ENCODE measurements at places on chromosomes 5 and 9.

DNA sequence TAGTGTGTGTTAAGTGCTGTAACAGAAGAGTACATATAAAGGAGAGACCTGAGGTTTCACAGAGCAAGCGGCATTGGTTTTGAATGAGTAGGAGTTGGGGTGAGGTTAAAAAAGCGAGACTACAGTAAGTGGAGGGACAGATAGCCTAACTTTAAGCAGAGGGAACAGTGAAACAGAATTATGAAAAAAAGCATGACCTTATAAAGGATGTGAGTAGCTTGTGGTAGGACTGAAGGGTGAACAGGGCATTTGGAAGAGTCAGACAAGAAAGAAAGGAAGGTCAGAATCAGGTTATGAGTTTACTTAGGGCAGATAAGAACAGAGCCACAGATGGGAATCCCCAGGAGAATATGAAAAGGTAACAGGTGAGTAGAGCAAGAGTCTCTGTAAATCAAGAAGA is 22.5 kb downstream of the MSANTD3 start:
- no peak for DNase-seq

- no peak for DNase-seq
These were observed 26.8 kb downstream of the MRRF start for GRCh38 chr9:122291458-122291857.

DNA sequence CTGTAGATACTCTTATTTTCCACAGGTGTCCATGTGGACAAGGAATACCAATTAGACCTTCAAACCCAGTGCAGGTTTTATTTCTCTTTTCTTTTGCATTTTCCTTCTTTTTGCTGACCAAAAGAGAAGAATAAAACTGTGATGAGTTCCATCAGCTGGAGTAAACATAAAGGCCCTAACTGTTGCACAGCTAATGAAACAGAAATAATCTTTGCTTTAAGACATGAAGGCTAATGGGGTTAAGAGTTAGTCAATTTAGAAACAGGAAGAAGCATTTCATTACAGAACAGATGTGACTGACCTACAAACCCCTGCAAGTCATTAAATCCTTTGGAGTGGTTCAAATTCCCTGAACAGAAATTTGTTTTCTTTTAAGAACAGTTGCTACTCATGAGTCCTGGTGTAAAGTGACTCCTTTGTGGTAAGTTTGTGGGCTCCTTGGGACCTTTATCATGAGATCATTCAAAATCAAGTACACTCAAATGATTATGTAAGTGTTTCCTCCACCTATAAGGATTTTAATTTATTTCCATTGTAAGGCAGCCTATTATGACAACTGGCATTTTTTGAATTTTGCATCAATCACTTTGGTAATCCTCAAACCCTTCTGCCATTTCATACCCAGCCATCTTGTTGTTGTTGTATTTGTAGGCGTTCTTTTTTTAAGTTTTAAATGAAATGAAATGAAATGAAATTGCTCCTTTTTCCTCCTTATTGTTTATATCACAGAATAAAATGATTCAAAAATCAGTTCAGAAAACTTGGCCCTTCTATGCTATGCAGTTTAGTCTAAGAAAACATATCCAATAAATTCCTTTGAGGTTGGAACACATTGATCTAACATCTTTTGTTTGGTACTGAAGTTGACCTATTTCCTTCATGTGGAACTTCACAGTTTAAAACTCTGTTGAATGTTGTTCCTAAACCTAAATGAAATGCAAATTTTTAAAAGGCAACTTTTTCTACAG is 1.3 kb downstream of the MINAR2 start:
- no peak for DNase-seq

- no peak for DNase-seq
These were observed 2.8 kb upstream of the PPP1R26 start for GRCh38 chr9:135476561-135477355.
